ENCODE measurements at places on chromosomes 6 and 20. TPM values are rescaled to one million over a fixed set of nuclear protein-coding genes. Genes with fewer than 3 reads are reported as not detected.

GRCh38 chr6:67190733-67191132, 1444.3 kb upstream of the ADGRB3 start:
- H3K27me3 ChIP-seq = no peaks in the 10 kb centered on the region
- H3K27ac ChIP-seq = no peak overlapping the region
- no peaks in the 10 kb centered on the region for H3K4me1 ChIP-seq
- 0 out of 2 replicates have a peak, but pooled peaks cover 3% of the 10 kb centered on the region for H3K36me3 ChIP-seq

The RSPH3 gene
- total RNA-seq = 3.2 TPM

GRCh38 chr20:48647858-48648257, 179.9 kb downstream of the PREX1 start:
- H3K27ac ChIP-seq = no peak overlapping the region
- H3K36me3 ChIP-seq = peaks cover 13% of the 10 kb centered on the region
- no peaks in the 10 kb centered on the region for H3K27me3 ChIP-seq
- DNase-seq = no peak
- H3K4me1 ChIP-seq = no peaks in the 10 kb centered on the region
- H3K4me3 ChIP-seq = no peak overlapping the region

DNA sequence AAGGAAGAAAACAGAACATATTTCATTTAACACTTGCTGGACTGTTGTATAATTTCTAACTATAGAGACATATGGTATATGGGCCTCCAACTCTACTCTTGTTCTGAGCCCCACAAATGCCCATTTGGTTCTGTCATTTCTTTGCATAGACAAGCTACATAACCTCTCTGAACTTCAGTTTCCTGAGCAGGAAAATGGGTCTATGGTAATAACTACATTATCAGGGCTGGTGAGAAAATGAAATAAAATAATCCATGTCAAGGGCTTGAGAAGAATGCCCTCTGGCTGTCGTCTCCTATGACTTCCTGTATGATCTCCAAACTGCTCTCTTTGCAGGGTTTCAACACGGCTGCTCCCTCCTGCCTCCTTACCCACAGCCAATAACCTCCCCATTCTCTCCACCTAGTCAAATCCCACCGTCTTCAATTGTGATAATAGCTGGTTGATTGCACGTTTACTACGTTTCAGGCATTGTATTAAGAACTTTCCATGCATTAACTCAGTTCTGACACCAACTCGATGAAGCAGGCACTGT, 12.0 kb downstream of the ZCCHC3 start:
- H3K36me3 ChIP-seq = no peaks in the 10 kb centered on the region
- H3K27ac ChIP-seq = peak overlapping the region; percentile 100

GRCh38 chr6:119446609-119447008, 97.0 kb upstream of the MAN1A1 start:
- H3K36me3 ChIP-seq = no peaks in the 10 kb centered on the region
- peaks cover 19% of the 10 kb centered on the region for H3K4me1 ChIP-seq
- no peaks in the 10 kb centered on the region for H3K27me3 ChIP-seq
- DNase-seq = no peak
- H3K4me3 ChIP-seq = no peak overlapping the region
- H3K27ac ChIP-seq = no peak overlapping the region

The EPHA7 gene
- 9.6 TPM for total RNA-seq

DNA sequence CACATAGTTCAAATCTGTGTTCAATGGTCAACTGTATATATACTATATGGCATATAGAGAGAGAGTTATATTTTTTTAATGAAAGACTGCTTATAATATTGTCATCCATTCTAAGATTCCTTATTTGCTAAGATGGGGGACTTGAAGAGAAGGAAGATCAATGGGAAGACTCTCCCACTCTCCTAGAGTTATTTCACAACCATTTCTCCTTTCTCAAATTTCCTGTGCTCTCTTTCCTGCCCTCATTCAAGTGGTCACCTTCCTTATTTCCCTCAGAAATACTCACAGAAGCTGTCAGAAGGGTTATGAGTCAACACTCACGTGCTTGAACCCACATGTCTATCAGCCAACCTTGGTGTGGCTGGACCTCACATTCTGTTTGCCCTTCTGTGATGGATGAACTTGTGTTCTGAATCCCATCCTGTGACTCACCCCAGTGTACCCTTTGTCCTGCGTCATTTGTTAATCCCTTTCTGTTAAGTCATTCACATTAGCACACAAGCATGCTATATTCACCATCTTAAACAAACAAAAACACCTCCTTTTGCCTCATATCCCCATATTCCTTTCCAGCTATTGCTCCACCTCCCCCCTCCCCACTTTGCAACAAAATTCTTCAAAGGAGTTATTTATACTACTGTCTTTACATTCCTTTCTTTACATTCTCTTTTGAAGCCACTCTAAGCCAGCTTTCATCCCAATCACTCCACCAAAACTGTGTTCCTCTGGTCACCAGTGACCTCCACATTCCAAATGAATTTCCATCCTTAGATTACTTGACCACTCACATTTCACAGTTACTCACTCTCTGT, 279.3 kb upstream of the TCF21 start:
- H3K4me1 ChIP-seq = peaks cover 16% of the 10 kb centered on the region
- H3K27ac ChIP-seq = no peak overlapping the region
- H3K4me3 ChIP-seq = no peak overlapping the region
- no peaks in the 10 kb centered on the region for H3K27me3 ChIP-seq
- no peaks in the 10 kb centered on the region for H3K36me3 ChIP-seq

GRCh38 chr6:144637541-144637940, 352.4 kb downstream of the UTRN start:
- no peak overlapping the region for H3K27ac ChIP-seq
- no peak for DNase-seq
- H3K36me3 ChIP-seq = no peaks in the 10 kb centered on the region
- H3K27me3 ChIP-seq = no peaks in the 10 kb centered on the region
- peaks cover 29% of the 10 kb centered on the region for H3K4me1 ChIP-seq

GRCh38 chr6:119676230-119676629, 326.7 kb upstream of the MAN1A1 start:
- no peaks in the 10 kb centered on the region for H3K36me3 ChIP-seq
- no peak overlapping the region for H3K4me3 ChIP-seq
- DNase-seq = no peak
- H3K27me3 ChIP-seq = no peaks in the 10 kb centered on the region
- H3K27ac ChIP-seq = no peak overlapping the region

DNA sequence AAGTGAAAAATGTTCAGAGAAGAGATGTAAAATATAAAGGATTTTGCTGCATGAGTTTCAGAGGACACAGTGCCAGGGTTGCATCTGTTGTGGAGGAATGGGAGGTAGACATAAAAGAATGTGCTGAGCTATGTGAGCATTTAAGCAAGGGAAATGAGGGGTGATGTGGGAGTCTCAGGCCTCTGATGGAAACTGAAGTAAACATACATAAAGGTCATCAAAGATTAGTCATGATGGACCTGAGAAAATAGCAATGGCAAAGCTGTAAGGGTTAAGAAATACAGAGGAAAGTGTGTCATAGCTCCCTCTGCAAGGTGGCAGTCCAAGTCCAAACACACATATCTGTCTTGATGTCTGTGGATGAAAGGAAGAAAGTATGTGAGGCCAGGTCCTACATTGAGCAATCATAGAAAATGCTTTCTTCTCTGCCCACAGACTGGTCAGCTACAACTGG, 306.6 kb upstream of the ECI2 start:
- no peaks in the 10 kb centered on the region for H3K27me3 ChIP-seq
- no peak overlapping the region for H3K4me3 ChIP-seq
- no peak for DNase-seq

The LAMP5 gene
- total RNA-seq = 0.37 TPM

DNA sequence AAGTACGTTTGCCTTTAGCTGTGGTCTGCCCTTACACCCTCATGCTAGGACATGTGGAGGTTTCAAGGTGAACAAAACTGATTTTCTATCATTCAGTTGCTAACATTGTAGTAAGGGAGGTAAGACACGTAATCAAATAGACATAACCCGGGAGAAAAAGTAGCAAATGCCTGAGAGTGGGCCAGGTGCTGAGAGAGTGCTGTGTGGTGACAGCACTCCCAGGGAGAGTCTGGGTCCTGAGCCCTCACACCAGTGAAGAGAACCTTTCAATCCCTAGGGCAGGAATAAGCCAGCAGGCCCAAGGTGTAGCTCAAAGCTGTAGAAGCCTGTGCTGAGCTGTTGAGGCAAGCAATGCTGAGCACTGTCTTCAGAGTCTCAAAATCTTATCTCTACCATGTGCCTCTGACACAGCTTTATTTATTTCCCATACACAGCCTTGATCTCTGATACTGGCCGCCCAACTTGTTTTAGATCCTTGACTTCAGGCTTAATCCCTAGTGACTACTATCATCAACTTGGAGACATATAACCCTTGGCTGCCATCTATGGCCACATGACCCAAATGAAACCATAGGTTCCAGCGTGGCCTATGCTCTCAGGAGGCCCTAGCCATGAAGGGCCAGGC, 55.2 kb downstream of the TPD52L1 start:
- H3K4me3 ChIP-seq = no peak overlapping the region
- peaks cover 5% of the 10 kb centered on the region for H3K4me1 ChIP-seq
- no peaks in the 10 kb centered on the region for H3K36me3 ChIP-seq
- H3K27ac ChIP-seq = no peak overlapping the region

GRCh38 chr6:77036400-77036799, 426.9 kb downstream of the HTR1B start:
- H3K4me3 ChIP-seq = no peak overlapping the region
- no peak overlapping the region for H3K27ac ChIP-seq
- peaks cover 14% of the 10 kb centered on the region for H3K36me3 ChIP-seq
- peaks cover 12% of the 10 kb centered on the region for H3K4me1 ChIP-seq
- H3K27me3 ChIP-seq = peaks cover 4% of the 10 kb centered on the region
- DNase-seq = no peak
